HFFc6 (cell line): ENCODE measurements at places on chromosomes 1 and 21. TPM values are rescaled to one million over a fixed set of nuclear protein-coding genes. Genes with fewer than 3 reads are reported as not detected.

The HEYL gene
- not detected in 3 replicates for total RNA-seq

The RNU1-3 gene
- total RNA-seq, result 1,140 to 1,455 TPM (median 1,191 TPM) in 3 replicates

The ERG gene
- total RNA-seq, result not detected in 3 replicates

GRCh38 chr1:29655145-29655544 lies 418.8 kb downstream of the PTPRU start:
- DNase-seq, result no peak

DNA sequence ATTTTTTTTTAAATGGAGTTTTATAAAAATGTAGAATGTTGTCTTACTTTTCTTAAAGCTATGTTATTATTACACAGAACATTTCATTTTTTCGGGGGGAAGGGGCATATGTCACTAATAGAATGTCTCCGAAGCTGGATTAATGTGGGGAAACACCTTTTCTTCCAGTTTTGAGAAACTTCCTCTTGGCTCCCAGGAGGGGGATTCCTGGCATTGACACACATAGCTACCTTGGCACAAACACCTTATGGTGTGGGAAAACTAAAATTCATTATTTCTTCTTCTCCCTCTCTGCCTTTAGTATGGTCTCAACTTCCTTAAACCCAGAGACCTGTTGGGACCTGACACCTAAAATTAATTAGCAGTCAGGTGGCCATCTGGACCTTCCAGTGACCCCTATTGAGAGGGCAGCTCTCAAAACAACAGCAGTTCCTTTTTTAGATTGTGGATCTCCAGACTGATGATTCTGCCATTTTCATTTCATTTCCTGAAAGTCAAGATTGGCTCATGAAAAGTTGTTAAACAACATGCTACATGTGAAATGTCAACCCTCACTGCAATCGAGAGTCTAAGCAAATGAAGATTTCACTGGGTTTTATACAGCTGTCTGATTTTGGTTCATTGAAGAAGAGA lies 70.1 kb upstream of the EDEM3 start:
- DNase-seq, result no peak

- no peak for DNase-seq
Measured at GRCh38 chr1:175521249-175522040, 221.9 kb downstream of the TNR start.

- DNase-seq, result peak; percentile 41
Measured at GRCh38 chr1:25501235-25502058, 42.0 kb upstream of the LDLRAP1 start.

- no peak for DNase-seq
Measured at GRCh38 chr1:165025805-165026204, 330.7 kb downstream of the LMX1A start.

- peak; percentile 51 for DNase-seq
Measured at GRCh38 chr21:45318556-45319404, 31.1 kb upstream of the POFUT2 start.

- no peak for DNase-seq
Measured at GRCh38 chr1:23774174-23774880, 3.9 kb upstream of the PITHD1 start.

DNA sequence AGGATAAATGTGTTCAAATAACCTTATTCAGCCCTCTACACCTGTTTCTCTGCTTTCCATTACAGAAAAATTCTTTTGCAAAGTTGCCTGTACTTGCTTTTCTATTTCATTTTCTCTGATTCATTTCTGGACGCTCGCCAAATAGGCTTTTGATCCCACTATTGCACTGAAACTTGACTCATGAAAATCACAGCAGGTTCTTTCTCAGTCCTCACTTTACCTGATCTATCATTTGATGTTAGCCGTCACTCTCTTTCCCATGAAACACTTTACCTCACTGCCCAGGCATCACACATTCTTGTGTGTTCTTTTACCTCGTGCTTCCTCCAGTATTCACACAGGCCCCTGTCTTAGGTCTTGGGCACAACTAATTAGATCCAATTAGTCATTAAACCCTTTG lies 26.2 kb downstream of the HSPA13 start:
- DNase-seq, result no peak
